ENCODE measurements at places on chromosomes 2 and 18.

DNA sequence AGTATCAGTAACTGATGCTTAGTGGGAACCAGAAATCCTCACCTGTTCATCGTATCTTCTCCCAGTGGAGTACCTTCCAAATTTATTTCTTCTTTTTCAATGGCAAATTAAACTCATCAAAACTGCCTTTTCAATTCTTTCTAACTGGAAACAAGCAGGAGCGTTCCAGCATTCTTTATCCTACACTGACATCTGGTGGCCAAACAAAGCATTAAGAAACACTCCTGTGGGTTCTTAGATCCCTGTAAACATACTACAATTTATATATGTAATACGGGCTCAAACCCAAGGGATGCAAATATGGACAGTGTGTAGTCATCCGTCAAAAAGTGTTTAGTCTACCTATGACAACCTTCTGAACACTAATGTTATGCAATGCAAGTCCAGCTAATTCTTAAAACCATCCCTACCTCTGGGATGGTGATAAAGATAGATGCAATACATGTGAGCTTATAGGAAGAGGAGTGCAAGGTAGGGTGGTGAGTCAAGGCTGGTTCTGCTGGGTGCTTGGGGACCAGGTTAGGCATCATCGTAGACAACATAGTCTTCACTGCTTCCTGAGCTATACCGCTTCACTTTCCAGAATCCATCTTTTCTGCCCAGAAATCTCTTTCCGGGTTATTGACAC is 375.0 kb downstream of the CTNNA2 start:
- DNase-seq = peak; percentile 60

GRCh38 chr18:10739152-10739551 is 213.3 kb downstream of the NAPG start:
- no peak for DNase-seq

DNA sequence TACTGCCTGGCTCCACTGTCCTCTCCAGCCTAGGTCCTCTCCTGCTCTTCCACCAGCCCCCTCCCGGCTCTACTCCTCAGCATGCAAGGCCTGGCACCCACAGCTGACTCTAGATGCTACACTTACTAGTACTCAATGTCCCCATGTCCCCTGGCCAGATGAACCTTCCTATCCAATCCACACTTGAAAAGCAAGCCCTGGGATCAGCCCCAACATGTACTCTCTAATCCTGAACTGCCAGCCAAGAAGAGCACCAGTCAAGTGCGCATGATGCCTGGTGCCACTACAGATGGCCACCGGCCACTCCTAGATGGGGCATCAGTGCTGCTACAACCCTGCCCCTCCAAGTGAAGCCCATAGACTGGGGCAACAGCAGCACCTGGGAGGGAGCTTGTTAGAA is 168.2 kb downstream of the STK39 start:
- DNase-seq = no peak

DNA sequence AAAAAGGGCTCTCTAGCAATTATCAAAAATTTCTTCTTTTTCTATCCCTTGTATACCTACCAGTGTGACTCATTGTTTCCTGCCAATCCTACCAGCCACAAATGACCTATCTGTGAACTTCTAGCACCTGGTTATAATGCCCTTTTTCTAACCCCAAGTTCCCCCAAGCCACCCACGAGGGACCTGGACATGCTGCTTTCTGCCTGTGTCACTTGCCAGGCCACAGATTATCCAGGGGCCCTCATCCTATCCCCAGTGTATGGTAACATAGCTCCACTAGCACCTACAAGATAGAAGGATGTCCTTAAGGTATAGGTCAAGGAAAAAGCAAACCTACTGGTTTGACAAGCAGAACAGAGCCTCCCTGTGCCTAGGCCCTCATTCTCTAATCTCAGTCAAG is 26.8 kb downstream of the AAK1 start:
- no peak for DNase-seq

DNA sequence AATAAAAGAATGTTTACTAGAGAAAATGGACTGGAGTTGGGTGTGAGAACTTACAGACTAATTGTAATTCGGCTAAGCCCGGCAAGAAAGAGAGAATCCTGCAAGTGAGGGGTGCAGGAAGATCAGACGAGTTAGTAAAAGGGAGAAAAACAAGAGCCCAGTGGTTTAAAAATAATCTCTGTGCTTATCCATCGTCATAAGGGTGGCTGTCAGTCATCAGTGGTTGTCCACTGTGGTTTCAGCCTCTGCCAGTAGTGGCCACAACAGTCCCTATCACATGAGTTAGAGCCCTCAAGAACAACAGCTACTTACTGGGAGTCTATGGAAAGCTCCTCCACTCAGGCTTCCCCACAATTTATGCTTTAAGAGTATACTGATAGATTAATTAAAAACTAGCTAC is 239.8 kb downstream of the SETBP1 start:
- no peak for DNase-seq

DNA sequence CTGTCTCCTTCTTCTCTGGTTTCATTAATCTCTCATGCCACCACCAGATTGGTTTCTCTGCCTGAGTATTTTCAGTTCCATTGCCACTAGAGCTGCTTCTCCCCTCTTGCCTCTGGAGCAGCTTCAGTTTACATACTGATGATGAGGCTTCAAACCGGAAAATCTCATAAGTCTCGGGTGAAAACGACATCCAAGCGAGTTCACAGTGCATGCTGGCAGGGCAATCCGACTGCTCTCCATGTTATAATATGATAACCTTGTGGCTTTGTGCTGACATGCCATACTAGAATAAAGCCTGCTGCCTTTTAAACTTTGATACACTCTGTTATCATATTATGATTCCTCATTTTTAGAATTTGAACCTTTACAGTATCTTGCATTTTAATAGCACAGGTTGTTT is 153.5 kb downstream of the PRPF40A start:
- DNase-seq = no peak

GRCh38 chr2:162317861-162318327 is 590 bp downstream of the IFIH1 start:
- no peak for DNase-seq

- peak; percentile 71 for DNase-seq
Measured at GRCh38 chr18:24112874-24113615, 25.8 kb upstream of the CABYR start.

- no peak for DNase-seq
Measured at GRCh38 chr18:79841936-79842335, 44.2 kb downstream of the KCNG2 start.

DNA sequence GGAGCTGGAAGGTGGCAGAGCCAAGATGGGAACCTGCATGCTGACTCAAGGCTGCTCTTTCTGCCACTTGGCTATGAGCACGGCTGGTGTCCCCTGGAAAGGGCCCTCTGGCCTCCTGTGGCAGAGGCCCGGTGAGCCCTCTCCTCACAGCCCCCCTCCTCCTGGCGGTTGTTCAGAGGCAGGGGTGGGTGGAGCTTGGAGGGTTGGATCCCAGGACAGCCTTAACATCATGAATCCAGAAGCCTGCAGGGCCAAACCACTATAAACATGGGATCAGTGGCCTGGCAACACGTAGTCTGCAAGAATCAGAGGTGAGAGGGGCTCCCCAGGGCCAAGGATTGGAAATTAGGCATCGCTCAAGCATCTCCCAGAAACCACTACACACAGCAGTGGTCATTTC is 48.5 kb upstream of the LOXHD1 start:
- DNase-seq = no peak

DNA sequence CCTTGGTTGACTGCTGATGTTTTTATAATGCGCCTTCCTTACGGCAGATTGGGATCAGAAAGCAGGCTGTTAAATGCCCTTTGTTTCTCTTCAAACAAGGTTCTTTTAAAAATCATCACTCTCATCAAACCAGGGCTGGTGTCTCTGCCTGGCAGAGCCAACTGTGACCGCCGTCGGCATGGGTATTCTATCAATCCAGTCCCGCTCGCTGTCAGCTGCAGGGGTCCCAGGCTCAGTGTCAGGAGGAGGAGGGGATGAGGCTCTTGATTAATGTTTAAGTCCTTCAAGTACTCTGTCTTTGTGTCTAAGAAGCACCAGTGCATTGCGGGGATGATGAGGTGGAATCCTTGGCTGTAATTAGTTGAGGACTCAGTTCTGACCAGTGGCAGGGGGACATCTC is 348.1 kb downstream of the RNF144A start:
- no peak for DNase-seq

DNA sequence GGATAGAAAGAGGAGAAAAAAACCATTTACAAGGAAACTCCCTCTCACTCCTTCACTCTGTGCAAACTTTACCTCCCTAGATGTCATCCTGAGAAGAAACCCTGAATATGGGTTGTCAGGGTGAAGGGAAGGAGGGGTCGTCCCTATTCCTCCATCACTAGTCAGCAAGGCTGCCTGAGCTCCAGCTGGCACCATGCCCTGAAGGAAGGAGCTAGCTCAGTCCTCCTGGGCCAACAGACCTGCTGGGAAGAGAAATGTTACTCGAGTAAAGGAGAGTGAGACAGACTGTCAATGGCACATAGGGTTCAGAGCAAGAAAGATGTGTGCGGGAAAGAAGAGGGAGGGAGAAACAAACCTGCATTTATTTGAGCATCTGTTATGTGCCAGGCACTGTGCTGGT is 18.3 kb upstream of the EPAS1 start:
- DNase-seq = no peak

- DNase-seq = no peak
Measured at GRCh38 chr18:37429791-37430190, 135.8 kb downstream of the CELF4 start.

GRCh38 chr2:96507957-96508520 is 2.9 kb upstream of the NEURL3 start:
- peak; percentile 68 for DNase-seq

DNA sequence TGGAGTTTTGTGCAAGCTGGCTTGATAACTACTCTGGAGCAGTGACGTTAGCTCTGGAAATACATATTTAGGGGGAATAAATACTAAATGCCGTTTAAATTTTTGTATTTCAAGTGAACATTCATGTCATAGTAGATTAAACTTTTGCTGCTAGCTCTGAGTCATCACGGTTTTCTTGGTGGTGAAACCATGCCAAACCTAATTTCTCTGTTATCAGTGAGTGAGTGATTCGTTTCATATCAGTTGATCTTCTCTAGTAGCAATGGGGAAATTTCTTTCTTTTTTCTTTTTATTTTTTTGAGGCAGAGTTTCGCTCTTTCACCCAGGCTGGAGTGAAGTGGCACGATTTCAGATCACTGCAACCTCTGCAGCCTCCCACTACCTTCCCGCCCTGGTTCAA is 211.1 kb downstream of the PTPRM start:
- no peak for DNase-seq

DNA sequence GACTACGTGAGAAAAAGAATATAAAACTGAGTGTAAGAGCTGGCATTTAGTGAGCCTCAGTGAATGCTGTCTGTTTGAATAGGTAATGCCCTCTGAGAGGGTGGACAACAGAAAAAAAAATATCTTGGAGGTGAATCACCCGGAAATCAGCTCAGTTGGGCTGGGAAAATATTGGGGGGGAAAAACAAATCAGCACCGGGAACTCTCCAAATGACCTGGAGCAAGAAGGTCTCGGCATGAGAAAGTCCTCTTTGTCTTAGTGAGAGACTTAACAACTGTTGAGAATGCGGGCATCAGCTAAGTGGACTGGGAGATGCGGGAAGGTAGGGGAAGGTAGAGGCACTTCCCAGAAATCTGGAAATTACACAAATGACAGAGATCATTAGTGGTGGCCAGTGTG is 109.4 kb upstream of the POU3F3 start:
- DNase-seq = no peak

DNA sequence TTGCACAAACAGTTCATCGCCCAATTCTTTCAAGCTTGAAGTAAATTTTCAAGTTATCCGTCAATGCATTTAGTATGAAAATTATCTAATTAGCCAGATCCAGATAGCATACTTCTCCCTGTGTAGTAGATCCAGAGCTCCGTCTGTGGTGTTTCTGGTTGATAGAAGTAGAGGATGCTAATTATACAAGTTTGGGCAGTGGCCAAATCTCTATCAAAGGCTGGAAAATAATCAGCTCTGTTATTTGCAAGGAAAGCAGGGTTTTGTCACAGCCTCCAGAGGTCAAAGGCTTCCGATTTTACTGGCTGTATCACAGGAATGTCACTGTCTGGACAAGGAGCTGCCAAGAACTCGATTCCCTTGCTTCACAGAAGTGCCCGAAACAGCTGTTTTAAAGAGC is 28.6 kb downstream of the LRRC30 start:
- no peak for DNase-seq

DNA sequence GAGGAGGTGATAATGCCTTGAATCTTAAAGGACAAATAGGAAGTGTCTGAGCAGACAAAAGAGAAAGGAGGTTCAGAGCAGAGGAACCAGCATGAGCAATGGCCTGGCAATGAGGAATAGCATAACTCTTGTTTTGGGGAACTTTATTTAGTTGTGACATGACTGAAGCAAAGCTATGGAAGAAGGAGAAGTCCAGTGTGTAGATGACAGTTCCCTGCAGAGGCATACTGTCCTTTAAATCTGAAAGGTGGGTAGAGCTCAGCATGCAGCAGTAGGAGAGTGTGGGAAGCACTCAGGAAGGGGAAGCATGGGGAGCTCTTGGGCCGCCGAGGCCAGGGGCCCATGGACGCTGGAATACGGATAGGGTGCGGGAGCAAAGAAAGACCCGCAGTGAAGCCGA is 173.8 kb downstream of the SEPTIN10 start:
- DNase-seq = no peak

GRCh38 chr2:178193496-178193822 is 853 bp upstream of the OSBPL6 start:
- peak; percentile 60 for DNase-seq

- no peak for DNase-seq
Measured at GRCh38 chr18:53070788-53071187, 730.8 kb downstream of the DCC start.

DNA sequence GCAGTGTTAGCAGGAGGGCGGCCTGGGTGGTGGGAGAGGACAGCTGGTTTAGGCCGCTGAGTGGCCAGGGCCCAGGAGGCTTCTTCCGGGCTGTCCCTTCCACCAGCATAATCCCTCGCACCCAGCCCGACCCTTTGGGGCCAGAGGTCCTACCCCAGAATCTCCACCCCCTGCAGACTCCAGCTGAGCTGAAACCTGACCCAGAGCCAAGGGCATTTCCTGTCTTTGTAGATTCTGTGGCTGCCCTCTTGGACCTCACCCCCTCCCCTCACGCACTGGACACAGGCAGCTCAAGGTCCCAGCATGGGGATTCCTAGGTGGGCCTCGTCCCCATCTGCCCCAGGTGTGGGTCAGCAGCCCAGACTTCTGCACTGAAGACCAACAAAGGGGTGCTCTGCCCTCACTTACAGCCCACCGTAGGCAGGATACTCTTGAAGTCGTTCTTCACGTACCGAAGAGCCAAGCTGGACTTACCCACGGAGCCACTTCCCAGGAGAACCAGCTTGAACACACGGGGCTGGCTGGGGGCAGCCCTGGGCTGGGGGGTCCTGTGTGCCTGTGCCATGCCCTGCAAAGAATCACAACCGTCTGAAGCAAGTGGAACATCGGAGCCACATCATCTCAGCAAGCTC is 4.8 kb downstream of the RAB17 start:
- DNase-seq = no peak

DNA sequence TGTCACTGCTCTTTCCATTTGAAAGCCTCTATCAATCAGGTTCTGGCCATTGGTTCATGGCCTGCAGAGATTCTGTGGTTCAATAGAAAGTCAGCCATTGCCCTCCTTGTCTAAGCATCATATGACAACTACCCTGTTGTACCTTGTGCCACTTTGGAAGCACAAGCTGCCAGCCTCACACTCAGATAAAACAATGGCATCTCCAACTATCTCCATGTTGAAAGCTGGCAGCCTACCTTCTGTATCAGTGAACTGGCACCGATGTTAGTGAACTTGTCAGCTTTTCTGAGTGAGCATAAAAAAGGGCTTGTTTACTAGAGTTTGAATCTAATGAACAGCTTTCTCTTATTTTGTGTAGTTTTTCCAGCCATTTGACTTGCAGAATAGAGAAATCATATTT is 203.3 kb upstream of the SESTD1 start:
- DNase-seq = no peak

- no peak for DNase-seq
Measured at GRCh38 chr2:131035826-131036231, 57.4 kb downstream of the FAM168B start.

GRCh38 chr2:143480601-143481236 is 351.5 kb downstream of the ARHGAP15 start:
- DNase-seq = no peak

All from NCI-H345 (cell line).